ENCODE measurements at places on chromosomes 6 and 20.

DNA sequence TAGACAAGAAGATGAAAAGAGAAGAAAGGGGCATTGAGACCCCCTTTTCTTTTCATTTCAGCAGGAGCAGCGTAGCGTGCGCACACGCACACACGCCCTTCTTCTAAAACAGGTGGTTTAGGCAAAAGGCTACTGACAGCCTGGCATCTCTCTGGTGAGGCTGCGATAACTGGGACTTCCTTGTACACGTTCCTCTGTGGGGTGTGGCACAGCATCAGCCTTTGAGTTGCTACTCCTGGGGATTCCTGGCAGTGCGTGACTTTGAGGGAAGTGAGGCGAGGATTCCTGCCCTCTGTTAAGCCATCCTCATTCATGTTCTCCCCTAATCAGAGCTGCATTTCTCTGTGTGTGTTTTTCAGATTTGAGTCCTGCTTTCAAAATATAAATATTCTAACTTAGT is 94.7 kb downstream of the TMEM170B start:
- no peak for ATAC-seq

DNA sequence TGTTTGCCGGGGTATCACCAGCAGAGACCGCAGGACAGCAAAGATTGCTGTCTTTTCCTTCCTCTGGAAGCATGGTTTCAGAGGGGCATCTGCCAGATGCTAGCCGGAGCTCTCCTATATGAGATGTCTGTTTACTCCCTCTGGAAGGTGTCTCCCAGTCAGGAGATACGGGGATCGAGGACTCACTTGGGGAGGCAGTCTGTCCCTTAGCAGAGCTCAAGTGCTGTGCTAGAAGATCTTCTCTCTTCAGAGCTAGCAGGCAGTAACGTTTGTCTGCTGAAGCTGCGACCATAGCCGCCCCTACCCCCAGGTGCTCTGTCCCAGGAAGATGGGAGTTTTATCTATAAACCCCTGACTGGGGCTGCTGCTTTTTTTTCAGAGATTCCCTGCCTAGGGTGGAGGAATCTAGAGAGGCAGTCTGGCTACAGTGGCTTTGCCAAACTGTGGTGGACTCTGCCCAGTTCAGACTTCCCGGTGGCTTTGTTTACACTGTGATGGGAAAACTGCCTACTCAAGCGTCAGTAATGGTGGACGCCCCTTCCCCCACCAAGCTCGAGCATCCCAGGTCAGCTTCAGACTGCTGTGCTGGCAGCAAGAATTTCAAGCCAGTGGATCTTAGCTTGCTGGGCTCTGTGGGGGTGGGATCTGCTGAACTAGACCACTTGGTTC is 133.0 kb upstream of the FLRT3 start:
- ATAC-seq, result no peak

- no peak for ATAC-seq
These were observed 65.5 kb downstream of the SMOC2 start for GRCh38 chr6:168506460-168506859.

DNA sequence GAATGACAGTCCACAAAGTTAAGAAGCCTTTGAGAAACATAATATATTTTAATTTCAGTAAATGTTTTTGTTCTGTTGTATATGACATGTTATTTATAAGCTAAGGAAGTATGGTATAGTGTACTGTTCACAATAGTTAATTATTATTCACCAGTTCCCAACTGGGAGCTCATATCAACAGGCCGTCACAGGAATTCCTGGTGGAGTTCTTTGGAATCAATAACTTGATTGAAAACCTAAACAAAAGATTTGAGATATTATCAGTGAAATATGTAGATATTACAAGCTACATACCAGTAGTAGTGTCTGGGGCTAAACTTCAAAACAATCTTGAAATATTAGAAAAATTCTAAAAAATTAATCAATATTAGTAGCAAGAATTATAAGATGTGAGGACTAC is 60.3 kb downstream of the NOX3 start:
- no peak for ATAC-seq

DNA sequence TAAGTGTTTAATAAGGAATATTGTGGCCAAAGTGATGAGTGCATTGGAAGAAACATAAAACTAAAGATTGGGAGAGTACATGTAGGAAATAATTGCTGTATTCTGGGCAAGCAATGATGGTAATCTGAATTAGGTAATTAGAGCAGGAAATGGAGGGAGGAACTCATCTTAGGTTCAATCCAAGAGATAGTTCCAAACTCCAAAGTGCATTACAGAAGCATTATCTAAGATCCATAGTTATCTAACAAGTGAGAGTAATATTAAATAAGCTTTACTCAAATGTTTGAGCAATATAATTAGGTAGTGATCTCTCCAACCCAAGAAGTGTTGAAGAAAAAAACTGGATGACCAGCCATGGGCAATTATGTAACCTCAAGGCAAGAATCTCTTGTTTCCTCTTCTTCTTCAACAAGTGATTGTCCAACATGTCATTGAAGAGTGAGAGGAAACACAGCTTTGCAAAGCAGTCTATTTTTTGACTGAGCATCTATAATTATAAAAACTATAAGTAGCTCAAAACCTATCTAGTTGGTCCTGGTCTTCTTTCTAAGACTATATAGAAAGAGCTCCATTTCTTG is 181.2 kb upstream of the TNFAIP3 start:
- ATAC-seq, result no peak

GRCh38 chr6:41936073-41936837 is 5.4 kb downstream of the CCND3 start:
- peak; percentile 28 for ATAC-seq

DNA sequence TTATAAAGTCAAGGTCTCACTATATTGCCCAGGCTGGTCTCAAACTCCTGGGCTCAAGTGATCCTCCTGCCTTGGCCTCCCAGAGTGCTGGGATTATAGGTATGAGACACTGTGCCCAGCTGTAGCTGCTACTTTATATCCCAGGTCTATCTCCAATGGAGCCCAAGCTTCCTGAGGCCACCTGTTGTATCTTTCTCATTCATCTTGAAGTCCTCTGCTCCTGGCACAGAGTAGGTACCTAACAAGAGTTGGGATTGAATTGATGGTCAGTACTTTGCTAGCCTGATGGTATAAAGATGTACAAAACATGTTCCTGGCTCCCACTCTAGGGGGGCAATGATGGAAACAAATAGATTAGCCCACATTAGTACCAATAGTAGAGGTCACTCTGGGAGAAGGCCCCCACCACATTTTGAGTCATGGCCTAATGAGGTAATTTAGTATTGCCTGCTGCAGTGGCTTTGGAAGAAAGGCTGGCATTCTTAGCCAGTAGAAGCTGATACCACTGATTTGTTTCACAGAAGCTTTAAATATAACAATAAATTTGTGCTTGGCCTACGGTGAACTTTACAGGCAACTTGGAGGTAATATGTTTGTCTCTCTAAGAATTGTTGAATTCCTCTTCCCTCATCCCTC is 5.4 kb downstream of the PTPN1 start:
- ATAC-seq, result no peak

DNA sequence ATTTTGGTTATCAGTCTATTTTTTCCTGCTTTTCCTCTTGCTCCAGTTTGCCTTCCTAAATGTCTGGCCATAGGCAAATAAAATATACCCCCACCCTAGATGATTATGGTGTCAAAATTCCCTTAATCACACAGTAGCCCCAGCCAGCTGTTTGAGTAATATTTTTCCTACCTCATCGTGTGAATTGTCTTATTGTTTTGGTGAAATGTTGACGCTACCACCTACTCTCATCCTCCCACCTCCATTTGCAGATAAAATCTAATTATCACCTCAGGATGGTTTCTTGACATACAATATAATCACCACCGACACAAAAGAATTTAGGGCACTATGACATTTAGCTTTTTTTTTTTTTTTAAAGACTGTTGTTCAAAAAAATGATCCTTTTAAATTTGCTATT is 44.1 kb upstream of the FUCA2 start:
- ATAC-seq, result no peak

DNA sequence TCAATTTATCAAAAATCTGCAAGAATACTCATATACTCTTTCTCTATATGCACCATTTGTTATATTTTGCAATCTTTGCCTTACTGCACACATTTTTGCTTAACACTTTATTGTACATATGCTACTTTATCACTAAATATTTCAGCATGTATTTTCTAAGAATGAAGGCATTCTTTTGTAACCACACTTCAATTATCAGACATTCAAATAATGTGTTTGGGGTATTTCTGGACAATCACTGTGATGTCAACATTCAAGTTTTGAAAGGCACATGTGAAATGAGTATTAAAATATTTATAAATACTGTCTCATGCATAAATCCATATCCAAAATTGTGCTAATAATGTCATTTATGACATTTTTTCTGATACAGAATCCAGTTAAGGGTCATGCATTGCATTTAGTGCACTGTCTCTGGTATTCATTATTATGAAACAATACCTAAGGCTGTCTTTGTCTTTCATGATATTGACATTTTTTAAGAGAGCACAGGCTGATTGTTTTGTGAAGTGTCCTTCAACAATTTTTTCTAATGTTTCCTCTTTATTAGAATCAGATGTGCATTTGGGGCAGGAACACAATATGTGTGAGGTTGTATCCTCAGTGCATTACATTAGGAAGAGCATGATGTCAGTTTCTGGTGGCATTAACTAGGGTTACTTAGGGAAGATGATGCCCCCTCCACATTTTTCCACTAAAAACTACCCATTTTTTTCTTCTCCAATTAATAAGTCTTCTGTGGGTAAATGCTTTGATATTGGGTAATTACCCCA is 105.7 kb downstream of the MTFR2 start:
- ATAC-seq, result no peak

DNA sequence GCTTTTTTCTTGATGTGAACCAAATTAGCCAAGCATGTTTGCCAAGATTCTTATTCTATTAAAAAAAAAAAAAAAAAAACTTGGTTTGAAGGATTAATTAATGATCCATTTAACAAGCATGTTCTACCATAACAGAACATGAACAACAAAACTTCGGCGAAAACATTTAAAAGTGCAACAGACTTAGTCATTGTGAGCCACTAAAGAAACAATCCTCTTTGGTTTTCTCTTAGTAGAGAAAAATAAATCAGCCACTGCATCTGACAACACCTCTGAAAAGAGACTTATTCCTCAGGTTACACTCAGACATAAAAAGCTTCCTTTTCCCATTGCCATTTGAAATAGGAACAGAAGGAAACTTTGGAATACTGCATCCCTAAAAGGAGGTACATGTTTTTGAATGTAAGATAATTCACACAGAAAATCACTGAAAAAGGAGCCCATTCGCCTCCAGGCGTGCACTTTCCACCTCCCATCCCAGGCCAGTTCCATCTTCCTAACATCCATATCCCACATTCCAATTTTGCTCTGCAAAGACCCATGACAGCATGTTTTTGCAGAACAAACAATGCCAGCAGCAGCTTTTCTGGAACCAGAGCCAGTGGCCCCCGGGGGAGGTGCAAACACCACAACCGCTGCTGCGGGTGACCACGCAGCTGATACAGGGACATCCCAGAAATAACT is 79.5 kb downstream of the ZMYND8 start:
- peak; percentile 19 for ATAC-seq

DNA sequence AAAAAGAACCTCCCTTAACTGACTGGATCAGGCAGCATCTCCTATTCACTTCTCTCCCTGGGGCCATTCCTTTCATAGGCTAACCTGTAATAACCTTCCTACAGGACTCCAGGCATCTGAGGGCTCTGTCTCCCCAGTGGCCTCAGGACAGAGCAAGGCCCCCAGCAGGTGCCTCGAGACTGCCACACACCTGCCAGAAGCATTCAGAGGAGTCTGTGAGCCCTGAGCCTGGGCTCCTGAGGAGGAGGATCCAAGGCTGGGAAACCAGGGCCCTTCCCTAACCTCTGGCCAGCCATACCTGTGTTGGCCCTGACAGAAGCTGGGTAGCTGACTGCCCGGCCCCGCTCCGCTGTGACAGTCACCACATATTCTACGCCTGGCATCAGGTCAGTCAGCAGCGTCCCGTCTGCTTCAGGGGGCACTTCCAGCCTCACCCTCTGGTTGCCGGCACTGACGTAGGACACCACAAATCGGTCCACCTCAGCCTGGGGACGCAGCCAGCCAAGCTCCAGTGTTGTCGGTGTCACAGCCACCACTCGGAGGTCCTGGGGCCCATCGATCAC is 20.6 kb downstream of the TNXB start:
- no peak for ATAC-seq

DNA sequence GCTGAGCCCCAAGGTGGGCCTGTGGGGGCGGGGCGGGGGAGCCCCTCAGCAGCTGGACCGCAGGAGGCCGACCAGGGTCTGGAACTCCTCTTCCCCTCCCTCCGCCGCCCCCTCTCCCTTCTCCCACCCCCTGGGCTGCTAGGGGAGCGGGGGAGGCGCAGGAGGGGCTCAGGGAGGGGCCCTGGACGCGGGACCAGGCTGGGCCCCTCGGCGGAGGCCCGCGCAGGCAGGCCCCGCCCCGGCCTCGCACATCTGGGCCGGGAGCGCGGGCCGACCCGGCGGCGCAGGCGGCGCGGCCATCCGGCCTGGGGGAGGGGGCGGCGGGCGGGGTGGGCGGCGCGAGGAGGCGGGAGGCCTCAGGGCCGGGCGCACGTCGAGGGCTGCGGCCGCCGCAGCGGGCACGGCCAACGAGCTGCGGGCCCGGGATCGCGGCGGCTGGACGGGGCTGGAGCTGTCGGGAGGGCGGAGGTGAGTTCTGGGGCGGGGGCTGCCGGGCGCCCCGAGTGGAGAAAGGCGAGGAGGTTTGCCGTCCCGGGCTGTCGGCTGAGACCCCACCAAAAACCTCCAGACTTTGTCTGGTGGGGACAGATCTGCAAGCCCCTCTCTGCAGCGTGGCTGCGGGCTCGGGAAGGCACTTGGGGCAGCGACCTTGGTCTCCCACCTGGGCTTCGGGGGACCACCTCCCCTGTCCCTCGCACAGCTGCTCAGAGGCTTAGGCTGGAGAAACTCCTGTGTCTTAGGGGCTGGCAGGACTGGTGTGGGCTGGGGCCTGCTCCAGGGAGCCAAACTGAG is at the start of gene HSPA12B:
TSS of gene HSPA12B (plus strand) at position 359 of the 792 bp plus-strand sequence. CDS start 5,990 bp downstream, outside the sequence.
- ATAC-seq, result peak; percentile 71

DNA sequence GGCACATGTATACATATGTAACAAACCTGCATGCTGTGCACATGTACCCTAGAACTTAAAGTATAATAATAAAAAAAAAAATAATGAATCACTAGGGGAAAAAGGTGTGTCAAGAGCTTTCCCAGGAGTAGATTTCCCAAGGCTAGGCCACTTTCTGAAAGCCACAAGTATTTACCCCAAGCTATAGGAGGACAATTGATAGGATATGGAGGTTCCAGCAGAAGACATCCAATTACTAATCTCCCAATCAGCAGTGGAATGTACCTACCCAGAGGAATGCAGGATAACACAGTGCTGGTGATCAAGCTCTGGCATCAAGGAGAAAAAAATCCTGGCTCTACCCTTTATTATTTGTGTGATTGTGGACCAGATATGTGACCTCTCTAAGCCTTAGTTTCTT is 562.7 kb downstream of the RFPL4B start:
- no peak for ATAC-seq

DNA sequence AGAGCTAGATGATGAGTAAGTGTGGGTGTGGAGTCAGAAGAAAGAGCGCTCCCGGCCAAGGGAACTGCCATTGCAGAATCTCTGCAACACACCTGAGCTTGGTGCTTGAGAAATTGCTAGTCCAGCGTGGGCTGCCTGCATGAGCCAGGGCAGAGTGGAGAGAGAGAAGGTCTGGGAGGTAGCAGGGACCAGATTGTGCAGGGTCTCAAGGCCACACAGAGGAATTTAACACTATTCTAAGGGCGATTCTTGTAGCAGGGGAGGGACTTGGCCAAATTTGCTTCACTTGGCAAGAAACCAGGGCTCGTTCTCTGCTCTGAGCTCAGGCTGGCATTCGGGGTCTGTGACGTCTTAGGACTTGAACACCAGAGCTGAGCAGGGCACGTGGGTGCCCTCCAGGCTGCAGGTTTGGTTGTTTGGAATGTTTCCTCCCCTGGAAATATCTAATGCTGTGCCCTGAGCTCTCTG is 53.5 kb downstream of the BCAS4 start:
- no peak for ATAC-seq

GRCh38 chr6:131410785-131411184 is 162.2 kb upstream of the ARG1 start:
- no peak for ATAC-seq

Measured in motor neuron (in vitro differentiated cells).